ENCODE measurements at places on chromosomes 5 and 9.

DNA sequence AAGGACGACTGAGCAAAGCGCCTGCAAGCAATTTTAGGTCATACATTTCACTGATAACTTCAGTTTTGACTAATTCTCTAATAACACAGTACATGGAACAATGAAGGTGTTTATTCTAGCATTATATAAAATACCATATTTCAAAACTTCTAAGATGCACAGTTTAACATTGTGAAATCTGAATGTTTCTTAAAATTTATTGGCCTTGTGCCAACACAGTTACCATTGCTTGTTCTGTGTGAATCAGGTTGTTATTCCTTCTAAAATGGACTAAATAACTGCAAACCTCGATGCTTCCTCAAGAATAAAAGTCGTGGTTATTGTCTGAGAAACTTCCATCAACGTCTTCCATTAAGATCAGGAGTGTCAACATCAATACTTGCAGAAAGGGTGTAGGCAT is 8.0 kb downstream of the MCC start:
- no peak for ATAC-seq

- ATAC-seq, result no peak
Observed at GRCh38 chr9:136172412-136173079, 32.4 kb downstream of the LHX3 start.

- ATAC-seq, result peak; percentile 92
Observed at GRCh38 chr9:114505187-114506081, at the start of gene WHRN. WHRN (minus strand) TSS chr9:114505473; CDS start chr9:114504801, 672 bp downstream.

DNA sequence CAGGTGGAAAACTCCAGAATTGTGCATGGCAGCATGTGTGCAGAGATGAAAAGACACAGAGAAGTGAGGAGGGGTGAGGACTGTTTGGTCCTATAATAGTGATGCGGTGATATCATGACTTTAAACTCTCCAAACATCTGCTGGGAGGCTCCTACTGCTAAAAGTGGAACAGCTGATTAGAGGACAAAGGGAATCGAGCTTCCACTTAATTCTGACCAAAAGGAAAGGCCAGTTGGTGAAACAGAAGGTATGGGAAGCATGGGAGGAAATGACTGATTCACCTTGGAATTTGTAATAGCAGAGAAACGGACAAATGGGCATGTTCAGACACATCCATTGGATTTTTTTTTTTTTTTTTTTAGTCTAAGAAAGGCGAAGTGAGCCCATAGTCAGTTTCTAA is 67.5 kb upstream of the MAMDC2 start:
- ATAC-seq, result no peak

GRCh38 chr5:23820765-23821471 is 313.5 kb downstream of the PRDM9 start:
- ATAC-seq, result no peak

GRCh38 chr5:135395866-135396265 is 3.2 kb downstream of the MACROH2A1 start:
- no peak for ATAC-seq

DNA sequence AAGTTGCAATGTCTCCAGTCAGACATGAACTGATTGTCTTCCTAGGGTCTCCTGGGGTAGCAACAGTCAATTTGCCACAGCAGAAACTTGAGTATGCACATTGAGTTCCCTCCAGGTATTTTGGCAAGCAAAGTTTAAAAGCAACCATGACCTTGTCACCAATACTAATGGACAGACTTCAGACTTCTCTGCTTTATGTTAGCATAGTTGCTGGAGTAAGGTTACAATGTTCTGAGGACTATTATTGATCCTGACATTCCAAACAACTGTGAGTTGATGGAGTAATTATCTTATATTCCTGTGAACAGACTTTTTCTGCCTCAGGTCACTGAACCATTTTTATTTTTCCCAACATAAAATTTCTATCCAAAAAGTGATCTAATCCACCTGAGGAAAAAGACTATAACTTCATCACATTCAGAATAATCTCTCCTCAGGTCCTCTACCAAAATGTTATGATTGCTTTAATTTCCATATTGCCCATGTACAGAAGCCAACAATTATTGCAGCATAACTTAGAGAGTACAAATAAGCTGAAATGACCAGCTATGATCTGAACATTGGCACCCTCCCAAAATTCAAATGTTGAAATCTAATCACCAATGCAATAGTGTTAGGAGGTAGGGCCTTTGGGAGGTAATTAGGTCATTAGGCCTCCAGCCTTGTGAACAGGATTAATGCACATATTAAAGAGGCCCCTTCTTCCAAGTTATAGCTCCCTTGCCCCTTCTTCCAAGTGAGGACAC is 228.3 kb downstream of the PDE4D start:
- no peak for ATAC-seq

GRCh38 chr9:100058699-100059579 is 39.9 kb downstream of the ERP44 start:
- peak; percentile 86 for ATAC-seq

DNA sequence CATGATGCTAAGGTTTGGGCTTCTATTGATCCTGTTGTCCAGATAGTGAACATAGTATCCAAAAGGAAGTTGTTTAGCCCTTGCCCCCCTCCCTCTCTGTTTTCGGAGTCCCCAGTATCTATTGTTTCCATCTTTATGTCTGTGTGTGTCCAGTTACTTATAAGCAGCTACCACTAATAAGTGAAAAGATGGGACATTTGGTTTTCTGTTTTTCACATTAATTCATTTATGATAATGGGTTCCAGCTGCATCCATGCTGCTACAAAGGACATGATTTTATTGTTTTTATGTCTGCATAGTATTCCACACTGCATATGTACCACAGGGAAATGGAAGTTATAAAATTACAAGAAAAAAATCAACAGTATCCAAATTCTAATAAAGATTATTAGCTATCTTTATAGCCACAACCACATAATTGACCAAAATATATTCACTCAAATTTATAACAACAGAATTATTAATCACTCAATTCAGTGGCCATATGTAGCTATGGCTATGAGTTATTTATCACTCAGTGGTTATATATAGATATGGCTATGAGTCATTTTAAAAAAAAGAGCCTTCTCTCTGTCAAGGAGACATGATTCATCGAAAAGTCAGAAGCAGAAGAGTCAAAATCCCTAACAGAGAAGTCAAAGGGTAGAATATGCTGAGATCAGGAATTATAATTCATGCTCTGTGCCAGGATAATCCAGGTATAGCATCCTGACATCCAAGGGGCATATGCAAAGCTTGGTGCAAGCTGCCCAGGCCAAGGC is 367.5 kb downstream of the DEPDC1B start:
- ATAC-seq, result no peak

GRCh38 chr5:59326596-59326995 is 566.9 kb downstream of the PDE4D start:
- no peak for ATAC-seq

GRCh38 chr9:137313326-137313936 is 11.4 kb upstream of the NRARP start:
- no peak for ATAC-seq

- peak; percentile 100 for ATAC-seq
Observed at GRCh38 chr5:157283434-157283833, 17.5 kb downstream of the CYFIP2 start.

- ATAC-seq, result peak; percentile 27
Observed at GRCh38 chr9:81479573-81479972, 209.8 kb downstream of the TLE1 start.

GRCh38 chr5:5460311-5460710 is 37.8 kb downstream of the ICE1 start:
- no peak for ATAC-seq

- no peak for ATAC-seq
Observed at GRCh38 chr5:68432682-68433081, 217.1 kb downstream of the PIK3R1 start.

- ATAC-seq, result no peak
Observed at GRCh38 chr9:109887079-109887478, 107.1 kb downstream of the PALM2AKAP2 start.

- no peak for ATAC-seq
Observed at GRCh38 chr5:124630767-124631704, 115.4 kb downstream of the ZNF608 start.

GRCh38 chr9:112121633-112122032 is 53.5 kb downstream of the SUSD1 start:
- no peak for ATAC-seq

DNA sequence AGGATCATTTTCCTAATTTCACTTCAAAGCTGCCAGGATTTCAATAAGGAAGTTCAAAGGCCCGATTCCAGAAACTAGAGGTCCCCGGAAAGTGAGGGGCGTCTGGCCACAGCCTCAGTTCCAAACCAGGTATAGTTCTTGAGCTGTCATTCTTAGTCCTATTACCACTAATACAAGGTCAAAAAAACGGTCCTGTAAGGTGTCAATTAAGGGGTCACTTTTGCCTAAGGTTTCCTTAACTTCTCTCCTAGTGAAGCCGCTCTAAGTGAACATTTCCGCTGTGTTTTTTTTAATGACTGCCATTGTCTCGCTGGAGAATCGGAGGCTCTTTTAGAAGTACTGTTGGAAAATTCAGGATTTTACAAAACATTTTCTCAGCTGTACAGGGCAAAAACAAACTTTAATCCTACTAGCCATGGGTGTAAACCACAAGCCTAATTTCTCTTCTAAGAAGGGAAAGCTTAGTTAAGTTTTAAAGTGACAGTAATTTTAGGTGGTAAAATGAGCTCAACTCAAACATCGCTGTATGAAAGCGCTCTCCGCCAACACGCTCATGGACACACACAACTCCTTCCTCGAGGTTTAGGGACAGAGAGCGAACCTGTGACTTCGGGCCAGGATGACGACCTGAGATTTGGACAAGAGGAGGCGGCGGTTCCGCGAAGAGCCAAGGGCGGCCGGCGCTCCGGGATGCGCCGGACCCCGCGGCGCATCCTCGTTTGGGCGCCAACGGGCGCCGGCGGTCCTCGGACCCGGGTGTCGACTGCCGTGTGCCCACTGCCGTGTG is 76.7 kb upstream of the IFNE start:
- ATAC-seq, result no peak

GRCh38 chr5:170306381-170306831 is 8.8 kb upstream of the LCP2 start:
- ATAC-seq, result peak; percentile 86

DNA sequence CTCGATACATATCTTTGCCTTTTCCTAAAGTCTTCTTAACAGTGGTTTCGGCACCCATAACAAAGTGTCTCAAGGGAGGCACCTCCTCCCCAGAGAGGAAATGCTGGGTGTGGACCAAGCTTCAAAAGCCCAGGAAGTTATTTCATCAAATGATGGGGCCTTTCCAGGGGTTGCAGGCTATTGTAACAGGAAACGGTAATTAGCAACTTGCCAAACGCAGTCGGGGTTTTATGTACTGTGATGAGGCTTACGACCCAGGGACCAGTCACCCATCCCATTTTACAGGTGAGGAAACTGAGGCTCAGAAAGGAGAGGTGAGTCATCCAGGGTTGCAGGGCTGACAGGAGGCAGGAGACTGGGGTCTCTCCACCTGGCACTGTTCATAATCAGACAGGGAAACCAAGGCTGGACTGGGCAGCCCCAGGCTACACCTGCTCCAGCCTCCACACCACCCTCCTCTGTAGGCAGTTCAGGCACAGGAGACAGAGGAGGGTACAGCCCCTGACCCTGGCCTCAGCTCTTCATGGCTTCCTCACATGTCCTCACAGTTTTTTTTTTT is 30.0 kb upstream of the SUSD3 start:
- ATAC-seq, result peak; percentile 84

GRCh38 chr5:321230-321725 is at the start of gene AHRR:
AHRR (plus strand) TSS chr5:321714; CDS start chr5:343903, 22,189 bp downstream.
- peak; percentile 68 for ATAC-seq

GRCh38 chr5:33479311-33479710 is 38.5 kb downstream of the TARS1 start:
- no peak for ATAC-seq

- no peak for ATAC-seq
Observed at GRCh38 chr9:69339620-69340019, 14.6 kb downstream of the ENTREP1 start.

DNA sequence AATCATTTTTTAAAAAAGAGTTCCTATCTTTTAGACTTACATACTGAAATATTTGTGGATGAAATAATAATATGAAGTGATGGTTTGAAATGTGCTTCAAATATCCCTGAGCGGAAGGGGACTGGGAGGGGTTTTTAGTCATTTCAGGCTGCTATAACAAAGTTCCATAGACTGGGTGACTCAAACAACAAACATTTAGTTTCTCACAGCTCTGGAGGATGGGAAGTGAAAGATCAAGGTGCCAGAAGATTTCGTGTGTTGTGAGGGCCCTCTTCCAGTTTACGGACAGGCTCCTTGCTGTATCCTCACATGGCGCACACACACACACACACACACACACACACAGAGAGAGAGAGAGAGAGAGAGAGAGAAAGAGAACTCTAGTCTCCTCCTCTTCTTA is 27.1 kb upstream of the TEX10 start:
- no peak for ATAC-seq

DNA sequence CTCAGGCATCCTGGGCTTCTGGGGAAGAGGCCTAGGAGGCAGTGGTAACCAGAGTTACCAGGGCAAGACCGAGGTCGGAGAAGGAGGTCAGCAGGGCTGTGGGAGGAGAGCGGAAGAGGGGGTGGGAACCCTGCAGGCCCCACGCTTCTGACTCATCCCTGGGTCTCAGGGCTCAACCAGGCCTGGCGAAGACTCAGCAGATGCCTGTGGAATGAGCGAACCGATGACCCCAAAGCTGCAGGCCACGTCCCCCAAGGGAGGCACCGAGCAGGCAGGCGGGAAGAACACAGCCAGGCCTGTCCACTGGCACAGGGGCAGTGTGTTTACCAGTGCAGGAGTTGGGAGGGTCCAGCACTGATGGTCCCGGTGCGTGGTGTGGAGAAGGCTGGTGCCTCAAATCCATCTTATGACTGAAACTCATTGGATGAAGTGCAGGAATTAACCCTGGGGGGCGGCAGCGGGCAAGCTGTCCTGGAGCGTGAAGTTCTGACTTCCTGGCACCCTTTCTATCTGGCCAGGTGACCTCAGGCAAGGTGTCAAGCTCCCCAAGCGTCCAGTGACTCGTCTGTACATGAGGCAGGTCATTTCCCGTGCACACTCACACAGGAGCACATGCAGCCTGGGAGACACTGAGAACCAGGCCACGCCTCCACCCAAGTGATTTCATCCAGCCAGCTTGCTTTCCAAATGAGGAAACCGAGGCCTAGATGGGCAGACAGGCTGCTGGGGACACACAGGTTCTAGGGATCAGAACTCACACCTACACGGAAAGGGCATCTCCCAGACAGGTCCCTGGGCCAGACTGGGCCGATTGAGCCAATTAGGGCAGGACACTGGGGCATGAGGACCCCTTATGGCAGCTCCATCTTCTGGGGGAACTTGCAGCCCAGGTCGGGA is 69.1 kb downstream of the ADAMTS2 start:
- ATAC-seq, result no peak

- no peak for ATAC-seq
Observed at GRCh38 chr9:104240890-104241289, 146.8 kb downstream of the SMC2 start.

- no peak for ATAC-seq
Observed at GRCh38 chr9:7239708-7240107, 481.9 kb downstream of the KDM4C start.

- peak; percentile 9 for ATAC-seq
Observed at GRCh38 chr5:177403102-177403791, 2.8 kb upstream of the PFN3 start.

GRCh38 chr9:130138791-130139190 is 33.4 kb upstream of the NCS1 start:
- ATAC-seq, result no peak

GRCh38 chr5:171405615-171406014 is 13.8 kb upstream of the FGF18 start:
- no peak for ATAC-seq

- no peak for ATAC-seq
Observed at GRCh38 chr5:155406815-155407214, 393.3 kb downstream of the KIF4B start.
